ENCODE measurements at places on chromosomes 13 and 19.

- no peaks in the 10 kb centered on the region for H3K4me1 ChIP-seq
- peaks cover 90% of the 10 kb centered on the region for H3K36me3 ChIP-seq
- H3K27ac ChIP-seq = no peak overlapping the region
- H3K27me3 ChIP-seq = no peaks in the 10 kb centered on the region
- H3K4me3 ChIP-seq = no peak overlapping the region
These were observed 22.6 kb downstream of the SUGP1 start for GRCh38 chr19:19297759-19298158.

DNA sequence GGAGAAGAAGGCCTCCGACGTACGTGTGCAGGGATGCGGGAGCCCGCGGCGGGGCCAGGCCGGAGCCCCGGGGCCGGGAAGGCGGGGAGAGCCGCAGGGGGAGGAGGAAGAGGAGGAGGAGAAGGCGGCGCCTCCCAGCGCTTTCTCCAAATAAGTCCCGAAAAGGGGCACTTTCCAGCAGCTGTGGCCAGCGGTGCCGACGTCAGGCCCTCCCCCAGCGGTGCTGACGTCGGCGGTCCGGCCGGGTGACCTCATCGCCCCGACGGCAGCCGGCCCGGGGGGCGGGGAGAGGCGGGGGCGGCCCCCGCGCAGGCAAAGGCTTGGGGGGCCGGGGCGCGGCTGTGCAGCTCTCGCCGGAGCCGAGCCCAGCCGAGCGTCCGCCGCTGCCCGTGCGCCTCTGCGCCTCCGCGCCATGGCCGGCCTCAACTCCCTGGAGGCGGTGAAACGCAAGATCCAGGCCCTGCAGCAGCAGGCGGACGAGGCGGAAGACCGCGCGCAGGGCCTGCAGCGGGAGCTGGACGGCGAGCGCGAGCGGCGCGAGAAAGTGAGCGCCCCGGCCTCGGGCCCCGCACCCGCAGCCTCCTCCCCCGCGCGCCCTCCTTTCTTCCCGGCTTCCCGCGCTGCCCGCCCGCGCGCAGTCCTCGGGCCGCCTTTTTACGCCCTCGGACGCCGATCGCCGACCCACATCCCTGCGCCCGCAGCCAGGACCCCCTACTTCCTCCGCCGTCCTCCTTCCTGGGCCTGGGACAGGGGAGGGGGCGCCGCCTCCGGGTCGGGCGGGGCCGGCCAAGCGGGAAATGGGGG, at the start of gene TPM4:
Gene TPM4, plus strand, starts transcription at position 342 of the 804 bp plus-strand sequence. Its CDS starts 71 bp downstream, at position 413.
- peak; percentile 97 for DNase-seq
- peak within 1 kb of the TSS; percentile 87 for H3K4me3 ChIP-seq
- H3K27ac ChIP-seq = peak within 1 kb of the TSS; percentile 100
- peaks cover 83% of the 10 kb centered on the region for H3K4me1 ChIP-seq
- H3K27me3 ChIP-seq = no peaks in the 10 kb centered on the region

GRCh38 chr13:105436943-105437342, 1098.5 kb downstream of the EFNB2 start:
- no peak overlapping the region for H3K27ac ChIP-seq
- no peaks in the 10 kb centered on the region for H3K27me3 ChIP-seq
- no peaks in the 10 kb centered on the region for H3K4me1 ChIP-seq

DNA sequence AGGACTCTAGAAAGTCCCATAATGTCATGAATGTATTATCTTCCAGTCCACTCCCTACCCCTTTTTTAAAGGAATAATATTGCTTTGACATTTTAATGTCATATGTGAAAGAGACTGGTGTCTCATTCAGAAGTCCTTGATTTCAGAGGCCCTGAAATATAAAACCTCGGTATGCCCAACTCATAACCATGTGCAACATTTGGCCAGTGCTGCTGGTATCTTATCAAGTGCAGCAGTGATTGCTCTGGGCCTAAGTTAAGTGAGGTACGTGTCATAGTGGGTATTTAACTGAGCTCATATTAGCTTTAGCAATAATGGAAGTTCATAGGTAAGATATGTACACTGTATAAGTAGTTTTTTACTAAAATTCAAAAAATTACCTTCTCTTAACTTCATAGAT, 14.7 kb downstream of the TEX30 start:
- no peak overlapping the region for H3K27ac ChIP-seq
- H3K36me3 ChIP-seq = no peaks in the 10 kb centered on the region
- no peak overlapping the region for H3K4me3 ChIP-seq
- no peak for DNase-seq

GRCh38 chr13:45412274-45413049, 5.7 kb downstream of the SLC25A30 start:
- H3K4me1 ChIP-seq = peaks cover 45% of the 10 kb centered on the region
- no peaks in the 10 kb centered on the region for H3K27me3 ChIP-seq
- peak overlapping the region; percentile 83 for H3K27ac ChIP-seq

DNA sequence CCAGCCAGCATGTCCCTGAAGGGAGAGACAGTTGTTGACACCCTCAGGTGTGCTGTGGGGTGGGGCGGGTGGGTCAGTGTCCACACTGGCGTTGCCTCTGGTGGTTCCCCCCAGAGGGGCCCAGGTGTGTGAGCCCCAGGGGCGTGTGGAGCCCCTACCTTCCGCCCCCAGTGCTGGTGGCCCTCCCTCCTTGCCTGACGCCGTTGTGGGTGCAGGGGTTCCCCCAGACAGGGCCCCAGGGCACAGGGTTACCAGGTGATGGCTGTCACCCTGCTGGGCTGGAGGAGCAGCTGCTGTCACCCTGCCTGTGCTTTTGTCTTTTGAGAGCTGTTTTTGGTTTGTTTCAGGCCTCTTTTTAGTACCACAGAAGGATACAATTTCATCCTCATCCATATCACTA, 27.2 kb downstream of the ATP4B start:
- no peak overlapping the region for H3K27ac ChIP-seq
- no peaks in the 10 kb centered on the region for H3K4me1 ChIP-seq
- H3K4me3 ChIP-seq = no peak overlapping the region
- no peak for DNase-seq
- H3K27me3 ChIP-seq = no peaks in the 10 kb centered on the region

GRCh38 chr19:7488736-7489353, at the start of gene PEX11G:
TSS of gene PEX11G (minus strand) at chr19:7489035. CDS start at chr19:7489010, 25 bp downstream.
- peaks cover 19% of the 10 kb centered on the region for H3K4me1 ChIP-seq
- H3K27me3 ChIP-seq = no peaks in the 10 kb centered on the region
- peak within 1 kb of the TSS; percentile 90 for H3K27ac ChIP-seq
- DNase-seq = peak; percentile 98
- peak within 1 kb of the TSS; percentile 45 for H3K4me3 ChIP-seq
- H3K36me3 ChIP-seq = no peaks in the 10 kb centered on the region
